ENCODE measurements at places on chromosomes 5 and 9.

DNA sequence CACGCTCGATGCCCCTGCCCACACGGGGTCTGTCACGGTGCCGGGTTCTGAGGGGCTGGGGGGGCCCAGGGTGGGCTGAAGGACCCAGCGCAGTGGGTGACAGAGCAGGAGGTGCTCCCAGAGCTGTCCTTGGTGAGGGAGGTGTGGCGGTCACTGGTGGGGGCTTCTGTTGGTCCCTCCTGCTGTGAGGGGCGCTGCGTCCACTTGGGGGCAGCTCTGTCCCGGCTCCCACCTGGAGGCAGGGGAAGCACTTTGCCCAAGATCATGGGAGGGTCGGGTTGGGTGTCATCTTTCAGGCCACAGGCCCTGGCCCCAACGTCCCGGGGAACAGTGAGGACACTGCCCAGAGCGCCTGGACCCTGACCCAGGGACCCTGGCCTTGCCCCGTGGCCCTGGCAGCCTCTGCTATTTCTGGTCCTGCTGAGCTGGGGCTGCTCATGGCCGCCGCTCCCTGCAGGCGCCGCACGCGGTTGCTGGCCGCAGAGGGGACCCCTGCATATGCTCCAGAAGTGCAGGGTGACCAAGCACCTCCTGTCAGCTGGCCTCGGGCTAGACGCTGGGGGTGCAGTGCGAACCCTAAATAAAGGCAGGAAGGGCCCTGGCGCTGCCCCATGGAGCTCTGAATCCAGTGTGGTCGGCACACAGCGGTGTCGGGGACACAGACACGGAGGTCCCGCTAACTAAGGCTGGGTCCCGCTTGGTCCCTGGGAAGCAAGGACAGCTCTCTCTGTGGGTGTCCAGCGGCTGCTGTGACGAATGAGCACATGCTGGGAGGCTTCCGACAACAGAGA is 11.6 kb upstream of the RNU6ATAC start:
- no peak for DNase-seq

- DNase-seq, result no peak
Measured at GRCh38 chr9:113343732-113344231, 3.7 kb upstream of the WDR31 start.

- DNase-seq, result no peak
Measured at GRCh38 chr5:12204761-12205160, 300.5 kb upstream of the CTNND2 start.

- DNase-seq, result no peak
Measured at GRCh38 chr5:96094904-96095303, 133.3 kb upstream of the ELL2 start.

GRCh38 chr5:171667341-171668096 is 118.1 kb upstream of the SMIM23 start:
- no peak for DNase-seq

DNA sequence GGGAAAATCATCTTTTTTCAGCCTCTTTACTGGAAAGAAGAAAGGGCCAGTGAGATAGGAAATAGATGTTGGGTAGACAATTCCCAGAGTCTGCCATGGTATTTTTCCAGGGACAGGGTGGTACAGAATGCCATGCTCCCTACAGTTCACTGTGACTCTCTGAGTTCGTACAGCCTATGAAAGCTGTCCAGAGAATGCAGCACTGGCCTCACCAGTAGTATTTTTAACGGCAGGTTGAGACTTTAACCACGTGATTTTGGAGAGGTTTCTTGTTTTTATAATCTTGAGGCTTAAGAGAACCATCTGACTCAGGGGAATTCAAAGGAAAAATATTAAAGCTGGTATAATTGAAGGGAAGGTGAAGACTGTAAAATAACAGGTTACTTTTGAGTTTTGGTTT is 10.1 kb upstream of the ZNF474 start:
- DNase-seq, result no peak

- DNase-seq, result no peak
Measured at GRCh38 chr5:149007174-149007573, 55.7 kb downstream of the SH3TC2 start.

All from activated T-helper 1 cell treated with Interleukin-2 at 50 U/mL for 16 hours (primary cell).